Mesothelial cell of epicardium (in vitro differentiated cells): ENCODE measurements at places on chromosomes 5 and 9. TPM values are rescaled to one million over a fixed set of nuclear protein-coding genes. Genes with fewer than 3 reads are reported as not detected.

The SPATA31C1 gene
- 0.13 to 0.29 TPM (median 0.18 TPM) in 3 replicates for total RNA-seq

The FOXD4 gene
- total RNA-seq = 0.35 to 0.67 TPM (median 0.38 TPM) in 3 replicates

The ALDH1A1 gene
- 10.1 to 11.3 TPM (median 10.9 TPM) in 3 replicates for total RNA-seq

The PCDHB14 gene
- 7.1 to 8.6 TPM (median 7.7 TPM) in 3 replicates for total RNA-seq

The GZMA gene
- total RNA-seq = not detected in 3 replicates

The IFNA2 gene
- total RNA-seq = 0.34 to 0.62 TPM (median 0.58 TPM) in 3 replicates

The UNC5A gene
- 0.11 TPM in 1 of 3 replicates, not detected in the others for total RNA-seq

The GCNT1 gene
- 8.0 to 9.1 TPM (median 8.6 TPM) in 3 replicates for total RNA-seq

The RMI1 gene
- 8.8 to 9.8 TPM (median 9.2 TPM) in 3 replicates for total RNA-seq

The WNT8A gene
- not detected in 3 replicates for total RNA-seq

The TXNDC8 gene
- not detected in 3 replicates for total RNA-seq

The ARHGEF39 gene
- 6.3 to 8.0 TPM (median 6.5 TPM) in 3 replicates for total RNA-seq

The GPR21 gene
- total RNA-seq = 2.9 to 3.8 TPM (median 3.7 TPM) in 3 replicates

The DMGDH gene
- 1.2 to 2.1 TPM (median 1.8 TPM) in 3 replicates for total RNA-seq

The TAF1L gene
- 0.05 TPM in 1 of 3 replicates, not detected in the others for total RNA-seq

The FLT4 gene
- total RNA-seq = 1.8 to 2.6 TPM (median 2.4 TPM) in 3 replicates

The SPINK1 gene
- total RNA-seq = 1.0 to 3.3 TPM (median 1.4 TPM) in 3 replicates

The PTGS1 gene
- total RNA-seq = 8.0 to 9.2 TPM (median 8.2 TPM) in 3 replicates

The TOR4A gene
- total RNA-seq = 5.7 to 6.5 TPM (median 6.5 TPM) in 3 replicates

The SH3GL2 gene
- 0.34 to 0.51 TPM (median 0.38 TPM) in 3 replicates for total RNA-seq

The CKMT2 gene
- 2.3 to 2.6 TPM (median 2.6 TPM) in 3 replicates for total RNA-seq

The FBP2 gene
- not detected in 3 replicates for total RNA-seq

The GABRP gene
- 274 to 327 TPM (median 301 TPM) in 3 replicates for total RNA-seq

The DNAI1 gene
- total RNA-seq = not detected in 3 replicates

The SLC36A2 gene
- total RNA-seq = not detected in 3 replicates

The SETD9 gene
- 13.1 to 15.6 TPM (median 15.2 TPM) in 3 replicates for total RNA-seq

The PDGFRB gene
- 100 to 105 TPM (median 102 TPM) in 3 replicates for total RNA-seq

The RASEF gene
- total RNA-seq = 3.7 to 4.1 TPM (median 4.0 TPM) in 3 replicates

The DMRT3 gene
- total RNA-seq = 2.1 to 3.3 TPM (median 2.5 TPM) in 3 replicates

The CRHBP gene
- total RNA-seq = 5.3 to 10.7 TPM (median 8.0 TPM) in 3 replicates

The CAVIN4 gene
- total RNA-seq = 4.3 to 4.9 TPM (median 4.8 TPM) in 3 replicates

The CNTNAP3B gene
- total RNA-seq = 5.2 to 5.6 TPM (median 5.6 TPM) in 3 replicates

The CATSPER3 gene
- 1.1 to 1.5 TPM (median 1.4 TPM) in 3 replicates for total RNA-seq

The CLIC3 gene
- 1.5 to 2.9 TPM (median 1.7 TPM) in 3 replicates for total RNA-seq

The GFI1B gene
- total RNA-seq = not detected in 3 replicates

The MED10 gene
- total RNA-seq = 38.4 to 39.6 TPM (median 39.4 TPM) in 3 replicates

The ELL2 gene
- total RNA-seq = 11.7 to 13.5 TPM (median 11.8 TPM) in 3 replicates

The PALM2AKAP2 gene
- 39.7 to 45.1 TPM (median 43.6 TPM) in 3 replicates for total RNA-seq

The NDST1 gene
- total RNA-seq = 129 to 132 TPM (median 132 TPM) in 3 replicates

The ARSI gene
- 18.5 to 19.1 TPM (median 18.8 TPM) in 3 replicates for total RNA-seq

The TMEM8B gene
- 44.4 to 47.9 TPM (median 45.0 TPM) in 3 replicates for total RNA-seq

The CBY3 gene
- 0.47 TPM in 1 of 3 replicates, not detected in the others for total RNA-seq

The PLAC8L1 gene
- 2.3 to 4.2 TPM (median 2.6 TPM) in 3 replicates for total RNA-seq

The OR1Q1 gene
- total RNA-seq = not detected in 3 replicates

The SPINK6 gene
- not detected in 3 replicates for total RNA-seq
